ENCODE measurements at places on chromosomes 12 and 14.

DNA sequence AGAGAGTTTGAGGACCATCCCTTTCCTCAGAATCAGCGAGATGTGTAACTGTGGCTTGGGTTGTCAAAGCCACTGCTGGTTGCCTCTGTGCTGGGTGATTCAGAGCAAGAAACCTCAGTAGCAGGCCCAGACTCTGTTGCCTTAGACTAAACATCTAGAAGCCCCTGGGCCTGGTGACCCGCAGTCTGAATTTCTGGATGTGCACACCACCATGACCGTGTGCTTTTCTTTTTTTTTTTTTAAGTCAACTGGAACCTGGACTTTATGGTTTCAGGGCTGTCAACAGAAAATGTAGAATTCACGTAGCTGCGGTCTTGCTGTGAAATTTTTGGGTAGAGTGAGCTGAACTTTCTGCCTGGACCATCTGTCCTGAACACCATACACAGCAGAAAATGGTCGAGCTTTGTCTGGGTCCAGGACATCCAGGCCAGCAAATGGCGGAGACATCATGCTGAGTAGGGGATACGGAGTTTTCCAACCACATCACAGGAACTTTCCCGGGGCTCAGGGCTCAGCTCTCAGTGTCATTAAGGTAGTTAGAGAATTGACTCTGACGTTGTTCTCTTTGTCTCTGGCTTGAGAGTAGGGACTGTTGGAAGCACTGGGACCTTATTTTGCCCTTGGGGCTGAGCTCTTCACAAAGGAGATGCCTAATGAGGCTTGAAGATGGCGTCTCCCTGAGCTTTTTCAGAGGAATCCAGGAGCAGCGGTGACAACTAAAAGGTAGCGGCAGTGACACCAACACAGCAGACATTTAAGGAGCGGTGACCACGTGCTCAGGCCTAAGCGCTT, 23.0 kb upstream of the BATF start:
- no peak overlapping the region for H3K4me3 ChIP-seq
- H3K27me3 ChIP-seq, result no peaks in the 10 kb centered on the region
- no peaks in the 10 kb centered on the region for H3K4me1 ChIP-seq
- no peak overlapping the region for H3K27ac ChIP-seq
- DNase-seq, result no peak
- H3K36me3 ChIP-seq, result no peaks in the 10 kb centered on the region

GRCh38 chr14:58547649-58548048, 90.1 kb upstream of the DACT1 start:
- H3K4me1 ChIP-seq, result peaks cover 3% of the 10 kb centered on the region
- no peaks in the 10 kb centered on the region for H3K27me3 ChIP-seq
- H3K36me3 ChIP-seq, result no peaks in the 10 kb centered on the region
- H3K4me3 ChIP-seq, result no peak overlapping the region

- no peak overlapping the region for H3K27ac ChIP-seq
- no peaks in the 10 kb centered on the region for H3K27me3 ChIP-seq
- DNase-seq, result no peak
- H3K4me1 ChIP-seq, result no peaks in the 10 kb centered on the region
These were observed 105.4 kb downstream of the PAPLN start for GRCh38 chr14:73342670-73343069.

DNA sequence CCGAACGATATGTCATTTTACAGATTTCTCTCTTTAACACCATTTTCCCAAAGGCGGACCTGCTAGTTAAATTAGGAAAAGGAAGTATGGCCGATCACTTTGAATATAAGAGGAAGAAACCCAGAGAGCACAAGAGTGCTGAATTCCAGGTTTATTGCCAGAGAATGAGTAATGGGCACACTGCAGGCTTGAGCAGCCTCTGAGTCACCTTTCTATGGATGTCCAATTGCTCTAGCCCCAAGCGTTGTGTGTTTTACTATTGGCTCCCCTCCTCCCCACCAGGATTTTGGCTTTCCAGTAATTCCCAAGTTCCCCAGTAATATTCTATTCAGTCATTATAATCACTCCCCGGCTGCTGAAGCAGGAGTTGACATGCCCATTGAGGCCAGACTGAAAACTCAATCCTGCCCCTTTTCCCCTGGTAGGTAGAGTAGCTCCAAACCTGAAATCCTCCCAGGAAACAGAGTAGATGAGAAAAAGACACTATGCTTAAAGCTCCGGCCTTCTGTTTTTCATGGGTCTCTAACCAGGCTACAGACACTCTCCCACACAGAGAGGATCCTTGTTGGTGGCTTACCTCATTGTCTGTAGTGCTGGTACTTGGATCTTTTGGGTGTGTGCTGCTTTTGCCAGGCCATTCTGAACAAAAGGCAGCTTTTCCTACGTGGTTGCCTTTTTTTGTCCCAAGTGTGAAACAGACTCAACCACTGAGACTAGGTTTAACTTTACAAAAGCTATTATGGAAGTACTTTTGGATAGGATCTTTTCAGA, 704.3 kb upstream of the FLRT2 start:
- H3K36me3 ChIP-seq, result no peaks in the 10 kb centered on the region
- no peak for DNase-seq
- no peaks in the 10 kb centered on the region for H3K27me3 ChIP-seq
- H3K27ac ChIP-seq, result no peak overlapping the region
- no peak overlapping the region for H3K4me3 ChIP-seq
- no peaks in the 10 kb centered on the region for H3K4me1 ChIP-seq

- no peak for DNase-seq
- no peak overlapping the region for H3K4me3 ChIP-seq
- H3K27ac ChIP-seq, result no peak overlapping the region
- no peaks in the 10 kb centered on the region for H3K4me1 ChIP-seq
- no peaks in the 10 kb centered on the region for H3K27me3 ChIP-seq
These were observed 1353.2 kb downstream of the AACS start for GRCh38 chr12:126418400-126418799.

GRCh38 chr12:10030446-10030845, at the start of gene CLEC9A:
CLEC9A (plus strand) TSS chr12:10030682; CDS start chr12:10052688, 22,006 bp downstream.
- DNase-seq, result no peak
- H3K4me1 ChIP-seq, result no peaks in the 10 kb centered on the region
- H3K27ac ChIP-seq, result no peak within 1 kb of the TSS
- H3K27me3 ChIP-seq, result no peaks in the 10 kb centered on the region
